D721Med (cell line): ENCODE measurements at places on chromosomes 2 and 18.

DNA sequence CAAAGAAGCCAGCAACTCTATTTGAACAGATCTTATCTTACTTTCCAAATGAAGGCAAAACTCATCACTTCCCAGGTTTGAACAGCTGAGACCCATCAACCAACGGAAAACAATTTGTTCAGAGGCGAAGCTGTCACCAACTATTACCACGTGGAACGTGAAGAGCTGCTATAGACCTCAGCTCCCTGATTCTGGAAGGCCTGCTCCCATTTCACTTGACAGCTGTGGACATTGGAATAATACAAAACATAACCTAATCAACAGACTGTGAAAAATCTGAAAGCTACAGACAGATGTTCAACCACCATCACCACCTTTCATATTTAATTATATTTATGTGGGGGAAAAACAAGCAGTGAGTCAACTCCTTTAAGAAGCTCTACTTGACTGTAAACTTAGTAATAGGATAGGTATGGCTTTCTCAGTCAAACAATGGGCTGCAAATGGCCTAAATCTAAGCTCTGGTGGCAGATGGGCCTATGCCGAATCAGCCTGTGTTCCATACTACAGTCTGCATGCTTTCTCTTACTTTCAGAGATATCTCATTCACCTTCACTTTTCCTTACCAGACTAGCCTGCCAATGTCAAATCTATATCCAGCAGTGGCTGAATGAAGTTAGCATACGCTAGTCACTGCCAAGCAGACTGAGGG is 896.4 kb downstream of the TDRD15 start:
- no peak for DNase-seq

DNA sequence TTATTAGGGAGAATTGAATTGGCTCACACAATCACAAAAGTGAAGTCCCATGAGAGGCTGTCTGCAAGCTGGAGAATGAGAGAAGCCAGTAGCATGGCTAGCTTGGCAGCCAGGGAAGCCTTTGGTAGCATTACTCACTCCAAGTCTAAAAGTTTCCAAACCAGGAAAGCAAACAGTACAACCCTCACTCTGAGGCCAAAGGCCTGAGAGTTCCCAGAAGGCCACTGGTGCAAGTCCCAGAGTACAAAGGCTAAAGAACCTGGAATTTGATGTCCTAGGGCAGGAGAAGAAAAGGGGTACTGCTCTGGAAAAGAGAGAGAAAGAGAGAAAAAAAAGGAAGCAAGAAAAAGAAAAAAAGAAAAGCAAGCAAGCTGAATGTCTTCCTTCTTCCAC is 318.2 kb downstream of the RND3 start:
- DNase-seq = no peak

DNA sequence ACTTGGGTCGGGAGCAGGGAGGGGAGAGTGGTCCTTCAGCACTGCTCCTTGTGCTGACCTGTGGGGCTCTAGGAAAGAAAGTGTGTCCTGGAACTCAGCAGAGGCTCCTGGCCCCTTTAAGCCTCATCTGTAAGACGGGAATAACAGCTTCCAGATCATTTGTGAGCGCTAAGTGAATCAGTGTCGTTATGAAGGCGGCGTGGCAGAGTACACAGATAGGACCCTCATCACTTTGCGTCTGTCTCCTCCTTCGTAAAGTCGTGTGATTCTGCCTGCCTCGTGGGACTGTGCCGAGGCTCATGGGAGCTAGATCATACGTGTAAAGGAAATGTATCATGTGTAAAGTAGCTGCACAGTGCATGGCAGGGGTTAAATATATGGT is 18.6 kb downstream of the COLEC11 start:
- no peak for DNase-seq

GRCh38 chr2:42897358-42897757 is 105.0 kb upstream of the HAAO start:
- DNase-seq = no peak

GRCh38 chr2:21118302-21118920 is 5.4 kb upstream of the TDRD15 start:
- peak; percentile 17 for DNase-seq

DNA sequence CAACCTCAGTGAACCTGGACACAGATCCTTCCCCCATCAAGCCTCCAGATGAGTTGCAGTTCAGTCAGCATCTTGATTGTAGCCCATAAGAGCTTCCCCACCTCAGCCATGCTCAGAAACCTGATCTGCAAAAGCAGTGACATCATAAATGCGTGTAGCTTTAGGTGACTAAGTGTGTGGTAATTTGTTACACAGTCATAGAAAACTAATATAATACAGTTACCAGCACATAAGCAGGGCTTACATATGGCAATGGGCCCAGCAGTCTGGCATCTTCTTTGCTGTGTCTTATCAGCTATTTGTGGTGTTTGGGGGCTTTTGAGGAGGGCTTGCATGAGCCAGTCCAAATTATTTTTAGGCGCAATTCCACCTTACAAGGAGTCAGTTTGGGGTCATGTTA is 807.0 kb downstream of the SLC4A3 start:
- no peak for DNase-seq

GRCh38 chr2:51526766-51527165 is 494.8 kb upstream of the NRXN1 start:
- DNase-seq = no peak

- DNase-seq = no peak
Observed at GRCh38 chr2:200713704-200714064, 98.0 kb upstream of the BZW1 start.

GRCh38 chr2:237861875-237862527 is 2.6 kb downstream of the RAMP1 start:
- DNase-seq = no peak

DNA sequence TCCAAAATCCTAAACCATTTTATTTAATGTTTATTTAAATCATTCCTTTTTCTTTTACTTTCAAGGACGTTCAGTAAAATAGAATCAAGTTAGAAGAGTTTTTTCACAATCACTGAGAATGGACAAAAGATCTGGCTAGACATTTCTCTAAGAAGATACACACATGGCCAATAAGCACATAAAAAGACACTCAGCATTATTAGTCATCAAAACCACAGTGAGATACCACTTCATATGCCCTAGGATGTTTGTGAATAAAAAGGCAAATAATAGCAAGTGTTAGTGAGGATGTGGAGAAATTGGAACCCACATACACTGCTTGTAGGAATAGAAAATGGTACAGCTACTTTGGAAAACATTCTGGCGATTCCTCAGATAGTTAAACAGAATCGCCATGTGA is 76.1 kb downstream of the RHBDD1 start:
- no peak for DNase-seq

GRCh38 chr2:155368934-155369333 is 670.4 kb downstream of the KCNJ3 start:
- no peak for DNase-seq

GRCh38 chr2:42098571-42099437 is 51.0 kb downstream of the PKDCC start:
- DNase-seq = no peak

DNA sequence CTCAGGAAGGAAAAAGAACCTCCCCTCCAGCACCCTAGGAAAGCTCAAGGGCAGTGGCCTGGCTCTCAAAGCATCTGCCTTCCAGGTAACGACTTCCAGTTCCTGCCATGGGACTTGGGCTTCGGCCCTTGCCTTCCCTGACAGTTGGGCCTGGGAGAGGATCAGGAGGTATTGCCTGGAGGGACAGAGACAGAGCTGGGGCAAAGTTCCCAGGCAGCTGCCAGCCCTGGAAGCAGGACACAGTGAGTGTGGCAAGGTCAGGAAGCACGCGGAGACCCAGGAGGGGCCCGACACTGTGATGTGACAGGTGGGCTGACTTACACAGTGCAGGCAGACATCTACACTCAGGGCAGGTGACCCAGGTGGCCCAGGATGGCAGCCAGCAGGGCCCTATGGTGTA is 87.5 kb upstream of the BOD1L2 start:
- DNase-seq = no peak

GRCh38 chr2:107807988-107808387 is 18.7 kb upstream of the RGPD4 start:
- DNase-seq = no peak

DNA sequence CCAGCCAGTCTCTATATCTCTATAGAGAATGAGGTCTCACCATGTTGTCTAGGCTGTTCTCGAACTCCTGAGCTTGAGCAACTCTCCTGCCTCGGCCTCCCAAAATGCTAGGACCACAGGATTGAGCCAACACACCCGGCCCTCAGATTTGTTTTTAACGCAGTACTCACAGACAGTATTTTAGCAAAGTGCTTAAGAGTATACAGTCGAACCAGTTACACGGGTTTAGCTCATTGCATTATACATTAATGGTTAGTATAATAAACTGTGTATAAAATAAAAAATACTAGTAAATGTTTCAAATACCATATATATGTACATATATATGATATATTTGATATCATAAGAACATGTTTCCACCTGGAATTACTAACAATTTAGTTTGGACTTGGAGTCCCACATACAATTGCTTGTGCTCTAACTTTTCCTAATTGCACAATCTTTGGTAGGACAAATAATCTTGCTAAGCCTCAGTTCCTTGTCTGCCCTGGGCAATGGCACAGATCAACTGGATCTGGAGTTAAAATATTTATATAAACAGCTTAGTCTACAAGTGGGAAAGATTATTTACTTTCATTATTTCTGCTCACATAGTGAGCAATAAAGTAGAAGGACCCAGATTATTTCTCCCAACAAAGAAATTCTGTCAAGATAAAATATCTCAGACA is 508.9 kb upstream of the LRATD1 start:
- no peak for DNase-seq

GRCh38 chr2:205902900-205903237 is 183.1 kb downstream of the INO80D start:
- DNase-seq = no peak

DNA sequence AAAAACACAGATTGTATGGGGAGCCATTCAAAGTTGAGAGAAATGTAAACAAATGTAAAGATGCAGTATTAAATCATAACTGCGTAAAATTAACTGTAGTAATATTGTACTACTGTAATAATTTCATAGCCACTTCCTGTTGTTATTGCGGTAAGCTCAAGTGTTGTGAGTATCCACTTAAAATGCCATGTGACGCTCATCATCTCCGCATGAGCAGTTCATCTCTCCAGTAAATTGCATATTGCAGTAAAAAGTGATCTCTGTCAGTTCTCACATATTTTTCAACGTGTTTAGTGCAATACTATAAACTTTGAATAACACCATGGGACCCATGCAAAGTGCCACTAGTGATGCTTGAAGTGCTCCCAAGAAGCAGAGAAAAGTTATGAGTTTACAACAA is 41.8 kb upstream of the SP3 start:
- no peak for DNase-seq

GRCh38 chr2:174072069-174072468 is 106.9 kb upstream of the SP3 start:
- DNase-seq = no peak

DNA sequence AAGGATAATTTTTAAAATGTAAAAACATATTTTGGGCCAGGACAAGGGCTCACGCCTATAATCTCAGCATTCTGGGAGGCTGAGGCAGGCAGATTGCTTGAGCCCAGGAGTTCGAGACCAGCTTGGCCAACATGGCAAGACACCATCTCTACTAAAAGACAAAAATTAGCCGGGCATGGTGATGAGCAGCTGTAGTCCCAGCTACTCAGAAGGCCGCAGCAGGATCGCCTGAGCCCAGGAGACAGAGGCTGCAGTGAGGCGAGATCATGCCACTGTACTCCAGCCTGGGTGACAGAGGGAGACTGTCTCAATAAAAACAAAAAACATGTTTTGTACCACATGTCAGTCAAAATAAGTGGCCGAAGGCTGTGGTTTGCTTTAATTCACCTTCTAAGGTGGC is 122.5 kb downstream of the HDAC4 start:
- DNase-seq = no peak

DNA sequence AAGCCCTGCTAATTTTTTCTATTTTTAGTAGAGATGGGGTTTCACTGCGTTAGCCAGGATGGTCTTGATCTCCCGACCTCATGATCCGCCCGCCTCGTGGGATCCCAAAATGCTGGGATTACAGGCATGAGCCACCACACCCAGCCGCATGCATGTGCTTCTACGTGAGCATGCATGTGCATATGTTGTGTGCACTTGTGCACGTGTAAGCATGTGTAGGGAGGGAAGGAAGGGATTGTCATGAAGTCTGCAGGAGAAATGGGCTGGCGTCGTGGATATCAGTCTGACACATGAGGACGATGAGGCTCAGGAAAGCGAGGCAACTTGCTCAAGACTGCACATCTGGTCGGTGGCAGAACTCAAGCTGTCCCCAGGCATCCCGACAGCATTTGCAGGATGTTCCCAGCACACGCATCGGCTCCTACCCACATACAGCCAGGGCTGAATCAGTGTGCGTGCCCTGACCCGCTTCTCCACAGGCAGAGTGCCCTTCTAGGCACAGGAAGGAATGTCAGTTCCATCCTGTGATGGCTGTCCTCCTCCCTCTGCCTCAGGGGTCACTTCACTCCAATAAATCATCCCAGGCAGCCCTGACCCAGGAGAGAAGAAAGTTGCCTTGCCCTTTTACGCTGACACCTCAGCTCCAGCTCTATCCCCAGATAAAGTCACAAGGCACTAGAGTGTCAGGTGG is 49.9 kb upstream of the SLC14A2 start:
- no peak for DNase-seq

- no peak for DNase-seq
Observed at GRCh38 chr2:239871481-239872435, 153.4 kb downstream of the NDUFA10 start.

DNA sequence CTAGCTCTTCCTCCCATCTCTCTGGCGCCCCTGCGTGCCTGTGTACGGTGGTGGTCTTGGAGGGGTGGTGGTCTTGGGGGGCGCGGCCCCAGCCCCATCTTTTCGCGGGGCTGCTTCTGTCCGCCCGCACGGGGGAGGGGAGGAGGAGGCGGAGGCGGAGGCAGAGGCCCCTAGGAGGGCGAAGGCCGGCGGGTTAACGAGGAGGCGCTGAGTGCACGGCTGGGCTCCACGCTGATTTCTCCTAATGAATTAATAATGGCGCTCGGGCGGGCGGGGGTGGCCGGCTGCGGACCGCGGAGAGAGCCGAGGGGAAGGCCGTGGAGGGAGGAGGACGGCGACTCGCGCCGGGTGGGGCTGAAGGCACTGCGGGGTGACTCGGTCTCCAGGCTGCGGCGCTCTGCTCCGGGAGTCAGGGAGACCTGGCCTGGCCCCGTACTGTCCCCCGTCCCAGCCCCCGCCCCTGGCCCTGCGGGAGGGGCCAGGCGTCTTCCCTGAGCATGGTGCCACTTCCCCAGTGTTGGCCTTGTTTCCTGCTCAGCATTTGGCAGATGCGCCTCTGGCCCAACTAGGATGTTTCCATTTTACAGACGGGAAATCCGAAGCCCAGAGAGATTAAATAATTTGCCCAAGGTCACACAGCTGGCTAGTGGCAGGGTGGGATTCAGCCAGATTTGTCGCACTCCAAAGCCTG is 6.0 kb downstream of the GAREM2 start:
- no peak for DNase-seq

GRCh38 chr2:63434024-63435001 is 154.0 kb downstream of the WDPCP start:
- DNase-seq = no peak

GRCh38 chr2:236857246-236857645 is 228.4 kb upstream of the COPS8 start:
- no peak for DNase-seq
